ENCODE measurements at places on chromosomes 16 and 17.

- DNase-seq, result no peak
Observed at GRCh38 chr16:57964157-57964700, 6.7 kb downstream of the CNGB1 start.

GRCh38 chr16:89361751-89362539 lies 128.4 kb downstream of the ANKRD11 start:
- no peak for DNase-seq

- DNase-seq, result no peak
Observed at GRCh38 chr17:77862890-77863813, 95.4 kb upstream of the TNRC6C start.

DNA sequence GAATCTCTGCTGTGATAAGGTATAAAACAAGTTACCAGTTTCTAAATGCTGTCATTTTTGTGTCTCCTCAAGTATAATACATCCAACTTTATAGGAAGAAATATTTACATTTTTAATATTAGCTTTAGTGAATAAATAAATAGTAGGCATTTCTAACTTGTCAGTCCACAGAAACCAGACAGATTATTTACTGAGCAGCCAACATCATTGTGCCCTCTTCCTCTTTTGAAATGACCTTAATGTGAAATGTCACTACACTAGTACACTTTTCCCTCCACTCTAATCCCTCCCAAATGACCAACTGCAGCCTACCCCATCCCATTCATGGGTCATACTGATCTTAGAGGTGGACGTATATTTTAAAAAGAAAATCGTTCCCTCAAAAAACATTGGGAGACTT lies 9.2 kb downstream of the STXBP4 start:
- no peak for DNase-seq

GRCh38 chr17:17523001-17523730 lies 27.0 kb upstream of the RASD1 start:
- no peak for DNase-seq

DNA sequence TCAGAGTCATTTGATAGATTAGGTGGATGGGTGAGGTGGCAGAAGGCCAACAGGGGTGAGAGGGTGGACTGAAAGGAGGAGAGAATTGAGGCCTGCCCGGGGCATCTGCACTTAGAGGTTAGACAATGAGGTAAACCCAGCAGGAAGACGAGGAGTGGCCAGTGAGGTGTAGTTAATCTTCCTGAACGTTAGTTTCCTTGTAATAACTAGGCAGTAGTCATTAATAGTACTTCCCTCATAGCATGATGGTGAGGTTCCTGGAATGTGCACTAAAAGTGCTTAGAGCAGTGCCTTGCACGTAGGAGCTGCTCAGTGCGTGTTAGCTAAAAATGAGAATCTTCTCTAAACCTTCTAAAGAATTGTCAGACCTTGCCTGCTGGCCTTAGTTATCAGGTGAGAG lies 13.5 kb upstream of the KSR1 start:
- no peak for DNase-seq

DNA sequence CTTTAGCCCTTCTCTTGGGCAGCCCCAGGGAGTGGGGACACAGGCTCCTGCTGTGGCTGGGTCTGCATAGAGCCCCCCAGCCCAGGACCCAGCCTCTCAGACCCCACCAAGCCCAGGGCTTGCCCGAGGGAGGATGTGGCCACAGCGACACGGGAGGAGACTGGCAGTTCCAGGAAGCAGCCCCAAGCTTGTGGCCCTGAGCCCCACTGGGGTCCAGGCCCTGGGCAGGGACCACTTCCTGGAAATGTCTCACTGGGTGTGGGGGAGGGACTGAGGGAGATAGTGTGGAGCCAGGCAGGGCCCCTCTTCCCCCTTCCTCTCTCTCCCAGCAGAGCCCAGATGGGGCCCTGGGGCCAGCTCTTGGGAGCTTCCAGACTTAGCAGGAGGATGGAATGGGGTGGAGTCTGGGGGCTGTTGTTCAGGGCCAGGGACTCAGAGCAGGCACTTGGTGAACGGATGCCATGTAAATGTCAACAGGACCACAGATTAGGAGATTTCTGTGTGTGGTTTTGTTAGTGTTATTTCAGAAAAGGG lies 35.3 kb downstream of the ADGRG5 start:
- DNase-seq, result no peak

GRCh38 chr17:77210946-77211541 lies 70.3 kb downstream of the SEC14L1 start:
- no peak for DNase-seq

GRCh38 chr16:56190048-56190676 lies 1.1 kb upstream of the GNAO1 start:
- DNase-seq, result no peak

GRCh38 chr17:42002792-42003301 lies 14.4 kb downstream of the DNAJC7 start:
- DNase-seq, result no peak

DNA sequence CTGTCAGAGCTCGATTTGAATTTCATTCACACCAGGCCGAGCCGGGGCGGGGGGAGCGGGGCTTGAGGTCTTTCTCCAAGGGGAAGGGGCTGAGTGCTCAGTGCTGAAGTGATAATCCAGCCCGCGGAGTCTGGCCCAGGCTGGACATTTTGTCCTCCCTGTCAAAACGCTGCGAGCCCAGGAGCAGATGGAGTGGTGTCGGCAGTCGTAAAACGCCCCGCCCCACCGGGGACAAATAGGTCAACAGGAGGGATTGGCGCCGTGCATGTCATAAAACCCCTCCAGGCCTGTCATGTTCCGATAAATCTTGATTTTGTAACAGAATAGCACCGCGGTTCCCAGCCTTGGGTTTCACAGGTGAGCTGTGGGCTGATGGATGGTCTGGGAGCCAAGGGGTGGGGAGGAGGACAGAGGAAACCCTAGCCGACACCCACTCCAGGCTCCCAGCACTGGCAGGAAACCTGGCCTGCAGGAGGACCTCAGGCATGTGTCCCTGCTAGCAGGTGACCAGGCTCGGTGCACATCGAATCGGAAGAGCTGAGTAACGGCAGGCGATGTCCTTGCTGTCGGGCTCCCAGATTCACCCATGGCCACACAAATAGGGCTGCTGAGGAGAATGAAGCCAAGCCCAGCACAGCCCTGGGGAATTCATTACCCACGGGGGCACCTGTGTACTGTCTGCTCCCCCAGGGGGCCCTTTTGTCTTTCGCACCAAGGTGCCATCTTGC lies 341.4 kb downstream of the FOXL1 start:
- no peak for DNase-seq

DNA sequence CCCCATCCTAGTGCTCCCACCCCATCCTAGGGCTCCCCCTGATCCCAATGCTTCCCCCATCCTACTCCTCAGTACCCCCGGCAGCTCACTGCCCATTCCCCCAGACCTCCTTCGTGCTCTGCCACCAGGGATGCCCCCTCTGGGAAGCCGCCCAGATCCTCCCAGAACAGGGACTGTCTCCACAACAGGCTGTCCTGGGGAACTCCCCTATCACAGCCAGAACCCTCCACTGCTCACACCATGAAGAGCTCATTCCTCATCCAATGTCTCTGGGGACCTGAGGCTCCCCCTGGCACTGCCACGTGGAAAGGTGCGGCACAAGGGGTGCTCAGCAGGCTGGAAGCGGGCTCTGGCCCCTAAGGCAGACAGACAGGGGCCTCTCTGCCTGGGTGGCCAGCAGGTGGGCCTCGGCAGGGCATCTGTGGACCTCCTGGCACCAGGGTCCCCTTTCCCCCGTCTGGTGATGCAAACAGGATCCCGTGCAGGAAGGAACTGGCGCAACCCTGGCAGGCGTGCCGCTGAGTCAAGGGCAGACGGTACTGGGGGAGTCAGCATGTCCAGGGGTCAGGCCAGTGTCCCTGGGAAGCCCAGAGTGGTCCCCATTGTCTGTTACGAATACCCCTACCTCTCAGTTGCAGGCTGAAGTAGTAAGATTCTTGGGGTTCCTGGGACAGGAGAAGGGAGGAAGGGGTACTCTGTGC lies 14.8 kb upstream of the PVALEF start:
- no peak for DNase-seq

DNA sequence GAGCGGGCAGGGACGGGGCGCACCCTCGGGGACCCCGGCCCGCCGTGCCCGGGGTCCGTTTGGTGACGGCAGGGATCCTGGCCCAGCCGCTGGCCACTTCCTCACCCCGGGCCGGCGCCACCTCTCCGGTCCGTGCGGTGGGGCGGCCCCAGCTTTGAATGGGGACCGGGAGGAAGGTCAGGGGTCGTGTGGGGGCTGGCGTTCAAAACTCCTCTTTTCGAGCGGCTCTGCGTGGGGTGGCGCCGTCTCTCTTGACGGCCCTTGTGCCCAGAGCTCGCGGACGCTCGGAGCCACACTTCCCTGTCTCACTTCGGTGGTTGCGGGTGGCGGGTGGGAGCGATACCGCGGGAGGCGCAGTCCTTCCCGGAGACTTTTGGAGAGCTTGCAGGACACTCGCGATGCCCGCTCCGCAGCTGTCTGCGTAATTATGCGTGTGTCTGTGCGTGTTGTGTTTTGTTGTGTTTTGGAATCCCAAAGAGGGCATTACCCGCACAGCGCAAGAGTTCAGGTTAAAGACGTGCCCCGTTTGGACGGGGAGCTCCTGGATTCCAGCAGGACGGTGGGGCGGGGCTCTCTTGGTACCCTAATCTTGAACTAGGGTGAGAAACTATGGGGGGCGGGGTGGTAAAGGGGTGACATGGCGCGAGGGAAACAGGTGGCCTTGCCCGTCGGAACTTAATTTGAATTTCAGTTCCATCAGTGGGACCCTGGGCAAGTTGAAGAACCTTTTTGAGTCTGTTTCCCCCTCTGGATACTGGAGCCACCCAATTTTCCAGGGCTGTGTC lies 637 bp downstream of the PLCG2 start:
- no peak for DNase-seq

- DNase-seq, result no peak
Observed at GRCh38 chr16:580141-580945, 9.5 kb upstream of the RAB40C start.

GRCh38 chr17:79555543-79555942 lies 55.3 kb downstream of the RBFOX3 start:
- no peak for DNase-seq

- no peak for DNase-seq
Observed at GRCh38 chr17:33055746-33056145, 64.1 kb downstream of the SPACA3 start.

GRCh38 chr16:75620326-75621169 lies 2.5 kb downstream of the ADAT1 start:
- DNase-seq, result no peak

DNA sequence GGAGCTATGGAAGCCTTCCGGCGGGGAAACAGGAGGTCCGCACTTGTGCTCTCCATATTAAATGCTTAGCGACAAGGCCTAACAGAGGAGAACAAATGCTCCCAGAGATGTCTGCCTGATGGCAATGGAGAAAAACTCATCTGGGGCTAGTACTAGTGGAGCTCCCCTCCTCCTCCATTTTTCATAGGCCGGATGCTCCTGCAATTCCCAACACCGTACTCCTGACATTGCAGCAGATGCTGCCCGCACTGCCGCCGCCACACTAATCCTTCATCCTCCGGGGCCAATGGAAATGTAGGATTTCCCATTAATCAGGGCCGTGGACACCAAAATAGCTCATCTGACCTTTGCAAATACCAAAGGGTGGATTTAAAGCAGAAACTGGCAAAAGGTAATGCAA lies 27.5 kb downstream of the TOM1L2 start:
- no peak for DNase-seq

GRCh38 chr17:57915985-57916757 lies 39.0 kb downstream of the CUEDC1 start:
- DNase-seq, result no peak

GRCh38 chr16:3915426-3916260 lies 35.1 kb upstream of the CREBBP start:
- DNase-seq, result no peak

DNA sequence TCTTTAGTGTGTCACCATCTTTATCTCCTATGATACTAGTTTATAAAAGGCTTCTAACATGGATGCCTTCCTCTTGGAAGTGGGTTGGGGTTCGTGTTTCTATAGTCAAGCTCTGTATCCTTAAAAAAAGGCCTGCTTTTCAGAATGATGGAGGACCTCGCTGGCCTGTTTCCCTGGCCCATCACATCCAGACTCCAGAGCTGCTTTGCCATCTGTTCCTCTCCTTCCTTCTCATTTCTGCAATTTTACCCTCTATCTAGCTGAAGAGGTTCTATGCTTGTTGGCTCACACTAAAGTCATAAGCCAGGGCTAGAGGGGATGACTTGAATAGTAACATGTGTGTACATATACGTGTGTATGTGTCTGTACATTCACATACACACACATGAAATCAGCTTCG lies 450.8 kb upstream of the HSBP1 start:
- DNase-seq, result no peak

- DNase-seq, result no peak
Observed at GRCh38 chr16:67190041-67190440, at the start of gene EXOC3L1. Gene EXOC3L1, minus strand, starts transcription at chr16:67190136. Its CDS starts 460 bp downstream, at chr16:67189676.

GRCh38 chr17:82013772-82014321 lies 8.8 kb downstream of the CENPX start:
- no peak for DNase-seq

DNA sequence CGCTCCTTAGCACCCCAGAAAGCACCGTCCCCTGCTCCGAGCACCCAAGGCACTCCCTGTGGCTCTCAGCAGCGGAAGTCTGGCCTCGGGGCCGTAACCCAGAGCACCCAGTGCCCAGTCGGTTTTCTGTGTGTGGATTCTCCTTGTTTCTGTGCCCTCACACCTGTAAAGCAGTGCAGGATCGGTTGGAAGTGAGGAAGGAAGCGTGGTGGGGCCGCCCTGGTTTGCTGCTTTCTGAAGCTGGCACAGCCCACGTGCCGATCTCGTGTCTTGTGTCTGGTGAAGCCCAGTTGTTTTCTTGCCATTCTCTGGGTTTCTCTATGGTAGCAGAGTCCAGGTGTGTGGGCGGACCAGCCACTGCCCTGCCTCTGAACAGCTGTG lies 3.7 kb downstream of the ACSF3 start:
- no peak for DNase-seq

GRCh38 chr17:42138749-42139492 lies 15.9 kb downstream of the RAB5C start:
- DNase-seq, result no peak

GRCh38 chr16:5336941-5337340 lies 239.3 kb upstream of the EEF2KMT start:
- DNase-seq, result no peak

DNA sequence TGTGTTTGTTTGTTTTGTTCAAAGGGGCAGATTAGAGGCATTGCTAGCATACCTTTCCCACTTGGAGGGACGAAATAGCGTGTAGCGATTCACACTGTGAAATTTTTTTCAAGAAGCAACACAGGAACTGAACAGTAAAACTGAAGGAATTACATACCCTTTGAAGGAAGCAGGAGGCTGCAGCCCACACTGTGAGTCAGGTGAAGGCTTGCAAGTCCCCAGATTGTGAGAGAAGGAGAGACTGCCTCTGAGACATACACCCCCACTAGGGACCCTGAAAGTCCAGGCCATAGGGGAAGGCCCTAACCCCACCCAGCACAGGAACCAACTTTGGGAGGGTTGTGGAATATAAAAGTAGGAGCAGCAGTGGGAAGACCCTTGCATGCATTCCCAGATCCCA lies 69.6 kb upstream of the HS3ST3A1 start:
- no peak for DNase-seq

GRCh38 chr16:85872734-85873133 lies 26.2 kb upstream of the IRF8 start:
- no peak for DNase-seq

GRCh38 chr16:56607109-56607618 lies 1.2 kb upstream of the MT2A start:
- no peak for DNase-seq
